ENCODE measurements at places on chromosomes 4 and X.

DNA sequence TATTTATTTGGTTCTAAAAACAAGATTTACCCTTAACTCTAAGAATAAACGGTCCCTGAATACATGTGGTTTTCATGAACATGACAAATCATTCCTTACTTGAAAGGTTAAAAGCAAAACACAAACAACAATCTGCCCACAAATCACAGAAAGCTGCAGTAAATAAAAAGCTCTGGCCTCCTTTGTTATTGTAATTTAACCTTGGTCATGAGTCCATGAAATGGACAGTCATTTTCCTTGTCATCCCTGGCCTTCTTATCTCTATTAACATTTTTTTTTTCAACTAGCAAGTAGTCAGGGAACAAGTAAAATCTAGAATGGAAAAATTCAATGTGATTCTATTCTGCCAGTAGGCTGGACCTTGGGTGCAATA is 92.7 kb downstream of the SCD5 start:
- no peak for DNase-seq

- no peak for DNase-seq
Observed at GRCh38 chrX:33855251-33855650, 276.9 kb downstream of the FAM47A start.

DNA sequence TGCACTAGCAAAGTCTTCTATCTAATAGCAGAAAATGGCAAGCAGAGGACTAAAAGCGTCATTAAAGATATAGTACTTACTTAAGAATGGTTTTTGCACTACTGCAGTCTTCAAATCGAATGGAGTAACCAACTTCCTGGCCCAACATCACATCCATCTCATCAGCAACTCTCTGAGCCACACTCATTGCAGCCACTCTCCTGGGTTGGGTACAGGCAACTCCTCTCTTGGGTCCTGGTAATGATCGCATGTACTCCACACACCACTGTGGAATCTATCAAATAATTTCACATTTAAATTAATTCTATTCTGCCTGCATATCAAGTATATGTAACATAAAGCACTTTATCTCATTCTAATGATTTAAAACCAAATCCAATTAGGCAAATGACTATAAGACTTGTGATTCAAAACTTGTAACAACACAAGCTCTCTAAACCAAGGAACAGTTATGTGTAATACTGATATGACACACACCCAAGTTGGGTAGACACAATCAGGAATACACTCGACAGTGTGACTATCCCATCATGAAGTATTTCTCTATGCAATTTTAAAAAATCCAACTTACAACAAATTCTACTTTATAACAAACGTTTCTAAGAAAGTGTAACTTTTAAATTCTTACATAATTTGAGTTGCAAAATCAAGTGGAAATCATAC is 13.6 kb downstream of the DHX15 start:
- DNase-seq, result no peak

GRCh38 chr4:97987019-97987648 is 156.1 kb downstream of the STPG2 start:
- no peak for DNase-seq

DNA sequence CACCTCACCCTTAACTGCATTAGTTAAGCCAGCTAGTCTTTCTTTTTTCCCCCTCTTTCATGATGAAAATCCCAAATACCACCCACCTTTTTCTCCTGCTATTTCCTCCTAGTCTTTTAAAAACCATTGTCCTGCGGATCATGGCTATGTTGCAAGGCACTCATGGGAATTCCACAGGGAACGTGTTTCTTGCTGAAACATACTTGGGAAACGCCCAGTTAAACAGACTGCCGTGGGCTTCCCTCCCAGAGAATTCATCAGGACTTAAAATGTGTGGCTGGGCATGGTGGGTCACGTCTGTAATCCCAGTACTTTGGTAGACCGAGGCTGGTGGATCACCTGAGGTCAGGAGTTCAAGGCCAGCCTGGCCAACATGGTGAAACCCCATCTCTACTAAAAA is 32.2 kb downstream of the XG start:
- no peak for DNase-seq

DNA sequence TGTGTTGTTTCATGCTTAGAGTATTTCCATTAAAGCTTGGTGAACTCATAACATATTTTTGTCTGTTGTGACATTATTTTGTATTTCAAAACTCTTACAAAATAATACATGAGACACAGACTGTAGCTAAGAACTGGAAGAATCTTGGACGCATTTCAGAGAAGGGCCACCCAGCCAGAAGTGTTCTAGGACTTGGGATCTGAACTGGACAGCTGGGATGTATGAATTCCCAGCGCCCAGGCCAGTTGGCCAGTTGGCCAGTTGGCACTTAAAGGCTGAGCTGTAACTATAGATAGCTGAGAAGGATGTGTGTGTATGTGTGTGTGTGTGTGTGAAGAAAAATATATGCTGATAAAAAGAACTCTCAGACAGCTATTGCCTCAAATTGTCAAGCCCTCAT is 193.4 kb upstream of the GPR101 start:
- DNase-seq, result no peak

DNA sequence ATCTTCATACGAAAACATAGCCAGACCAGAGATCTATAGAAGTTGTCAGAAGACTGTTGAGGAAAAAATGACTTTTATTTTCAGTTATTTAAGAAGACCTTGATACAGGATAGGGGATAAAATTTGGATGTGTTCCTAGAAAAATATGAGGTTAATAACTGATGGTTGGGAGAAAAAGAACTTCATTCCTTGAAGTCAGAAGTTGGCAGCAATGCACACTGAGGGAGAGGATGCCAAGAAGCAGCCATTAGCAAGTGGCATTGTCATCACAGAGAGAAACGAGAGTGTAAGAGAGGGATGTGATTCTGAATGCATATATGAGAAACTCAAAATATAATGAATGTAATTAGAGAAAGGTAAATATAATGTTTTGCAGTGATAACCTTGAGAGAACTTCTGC is 382.1 kb upstream of the EPHA5 start:
- DNase-seq, result no peak

DNA sequence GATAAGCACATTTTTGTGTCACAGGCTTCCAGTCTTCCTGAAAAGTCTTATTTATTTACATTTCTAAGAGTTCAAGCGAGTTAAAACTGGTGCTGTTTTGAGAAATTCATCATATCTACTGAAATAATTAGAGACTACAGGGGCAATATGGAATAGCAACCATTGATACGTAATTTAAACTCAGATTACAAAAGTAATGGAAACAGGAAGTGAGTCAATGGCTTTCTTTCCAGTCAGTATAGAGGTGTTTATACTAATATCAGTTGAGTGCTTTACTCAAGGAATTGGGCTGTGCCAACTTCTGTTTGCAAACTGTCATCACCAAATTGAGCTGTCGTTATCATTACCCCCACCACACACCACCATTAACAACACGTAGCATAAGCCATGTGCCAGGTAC is 222.7 kb downstream of the COL25A1 start:
- DNase-seq, result no peak

DNA sequence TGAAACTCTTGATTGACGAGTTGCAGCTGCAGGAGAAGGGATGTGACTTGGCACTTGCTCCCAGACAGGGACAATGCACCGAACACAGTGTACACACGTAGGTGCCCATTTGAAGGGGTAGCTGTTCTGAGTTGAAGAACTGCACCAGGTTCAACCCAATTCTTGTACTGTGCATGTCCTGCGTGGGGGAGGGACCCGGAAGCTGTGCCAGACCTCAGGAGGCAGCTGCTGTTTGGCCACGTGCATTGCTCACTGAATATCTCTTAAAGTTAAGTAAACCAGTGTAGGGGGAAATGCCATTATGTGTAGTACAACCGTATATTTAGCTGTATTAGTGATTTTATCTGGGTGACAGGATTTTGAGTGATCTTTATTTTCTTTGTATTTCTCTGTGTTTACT is 12.0 kb upstream of the RBBP7 start:
- no peak for DNase-seq

DNA sequence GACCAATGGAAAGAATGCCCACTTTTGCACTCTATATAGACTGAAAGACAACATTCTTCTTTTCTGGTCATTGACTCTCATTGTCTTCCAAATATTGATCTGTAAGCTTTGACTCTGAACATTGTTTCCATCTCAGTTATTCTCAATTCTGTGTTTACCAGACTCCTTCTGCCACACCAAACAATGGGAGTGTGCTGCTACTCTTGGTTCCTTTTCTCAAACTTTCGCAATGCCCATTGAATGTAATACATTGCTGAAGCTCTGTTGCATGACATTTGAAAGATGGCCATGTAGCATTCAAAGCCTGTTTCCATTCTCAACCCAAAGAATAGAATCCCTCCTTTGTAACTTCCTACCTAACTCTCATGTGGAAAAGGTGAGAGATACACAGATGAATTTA is 136.2 kb downstream of the BTC start:
- no peak for DNase-seq

GRCh38 chr4:53706422-53707032 is 115.2 kb upstream of the LNX1 start:
- DNase-seq, result peak; percentile 6

GRCh38 chr4:140252141-140252741 is 98.3 kb upstream of the MAML3 start:
- DNase-seq, result no peak

DNA sequence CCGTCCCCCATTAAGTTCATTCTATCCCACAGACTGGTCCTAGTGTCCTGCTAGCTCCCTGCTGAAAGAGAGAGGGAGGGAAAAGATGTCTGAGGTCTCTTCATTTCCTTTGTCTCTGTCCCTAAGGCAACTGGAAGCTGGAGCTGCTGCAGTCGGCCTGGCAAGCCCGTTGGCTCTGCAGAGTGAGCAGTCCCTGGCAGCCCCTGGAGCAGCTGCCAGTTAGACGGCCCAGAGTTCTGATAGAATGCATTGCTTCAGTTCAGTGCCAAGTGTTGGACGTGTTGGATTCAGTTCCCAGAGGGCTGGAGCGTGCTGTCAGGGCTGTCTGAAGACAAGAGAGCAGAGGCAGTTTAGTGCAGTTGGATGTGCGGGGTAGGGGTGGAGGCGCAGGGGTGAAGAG is 975 bp downstream of the KCNE5 start:
- DNase-seq, result no peak

DNA sequence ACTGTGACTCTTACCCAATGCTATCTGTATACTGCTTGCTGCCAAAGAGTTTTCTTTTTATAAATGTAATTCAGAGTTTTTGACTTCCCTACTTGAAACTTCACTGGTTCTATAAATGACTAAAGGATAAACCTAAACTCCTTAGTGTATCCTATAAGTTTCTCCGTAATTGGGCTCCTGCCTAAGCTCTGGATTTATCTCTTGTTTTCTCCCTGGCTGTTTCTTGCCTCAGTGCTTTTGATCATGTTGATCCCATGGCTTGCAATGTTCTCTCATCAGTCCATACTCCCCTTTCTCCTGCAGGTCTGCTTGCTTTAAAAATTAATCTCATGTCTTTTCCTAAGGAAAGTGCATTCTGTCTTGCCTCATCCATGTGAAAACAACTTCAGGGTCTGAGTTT is 1543.1 kb upstream of the IGFBP7 start:
- DNase-seq, result no peak

DNA sequence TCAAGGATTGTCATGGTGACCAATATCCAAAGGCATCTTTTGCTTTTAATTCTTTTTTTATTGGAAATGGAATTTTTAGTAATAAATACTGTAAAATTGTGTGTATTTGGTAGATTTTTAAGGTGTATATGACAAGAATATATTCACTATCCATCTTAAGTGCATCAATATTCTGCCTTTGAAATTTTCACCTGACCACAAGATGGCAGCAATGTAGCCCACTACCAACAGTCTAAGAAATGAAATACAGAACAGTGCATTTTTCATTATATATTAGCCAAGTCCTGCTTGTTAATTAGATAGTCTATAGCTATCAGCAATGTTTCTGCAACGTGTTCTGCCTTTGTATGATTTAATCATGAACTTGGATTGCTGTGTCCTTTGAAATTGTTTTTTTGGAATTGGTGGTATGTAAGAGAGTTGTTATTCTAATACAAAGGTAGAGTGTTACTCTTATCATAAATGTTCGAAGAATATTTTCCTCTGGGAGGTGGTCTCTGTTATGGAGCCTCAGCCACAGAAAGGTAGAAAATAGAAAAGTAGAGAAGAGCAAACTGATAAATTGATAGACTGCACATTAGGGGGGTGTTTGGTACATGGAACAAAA is 38.2 kb downstream of the HPGDS start:
- DNase-seq, result peak; percentile 33

GRCh38 chr4:42282081-42282901 is 115.0 kb upstream of the SHISA3 start:
- peak; percentile 36 for DNase-seq

- DNase-seq, result no peak
Observed at GRCh38 chr4:110795971-110796370, 173.1 kb upstream of the PITX2 start.

- DNase-seq, result no peak
Observed at GRCh38 chr4:184376923-184377322, 97.4 kb downstream of the IRF2 start.

DNA sequence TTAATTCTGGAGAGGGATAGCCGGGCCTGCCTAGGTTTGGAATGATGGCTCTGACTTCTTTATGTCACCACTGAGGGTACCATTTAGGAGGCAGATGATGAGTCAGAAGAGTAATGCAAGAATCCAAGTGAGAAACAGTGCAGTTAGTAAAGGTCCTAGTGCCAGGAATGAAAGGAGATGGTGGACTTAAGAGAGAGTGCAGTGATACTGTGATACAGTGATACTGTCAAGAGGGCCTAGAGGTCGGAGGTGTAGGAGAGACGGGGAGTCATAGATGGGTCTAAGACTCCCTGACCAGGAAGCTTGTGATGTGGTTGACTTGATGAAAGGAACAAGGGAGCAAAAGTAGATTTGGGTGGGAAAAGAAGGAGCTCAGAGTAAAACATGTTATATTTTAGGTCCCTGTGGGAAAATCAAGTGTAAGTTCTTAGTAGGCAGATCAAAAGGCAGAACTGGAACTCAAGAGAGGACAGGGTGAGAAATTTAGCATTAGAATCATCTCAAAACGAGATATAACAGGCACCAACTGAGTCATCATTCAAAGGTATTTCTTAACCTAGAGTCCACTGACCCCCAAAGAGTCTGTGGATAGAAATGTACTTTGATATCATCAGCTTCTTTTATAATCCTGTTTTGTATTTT is 85.0 kb downstream of the NFKB1 start:
- no peak for DNase-seq

DNA sequence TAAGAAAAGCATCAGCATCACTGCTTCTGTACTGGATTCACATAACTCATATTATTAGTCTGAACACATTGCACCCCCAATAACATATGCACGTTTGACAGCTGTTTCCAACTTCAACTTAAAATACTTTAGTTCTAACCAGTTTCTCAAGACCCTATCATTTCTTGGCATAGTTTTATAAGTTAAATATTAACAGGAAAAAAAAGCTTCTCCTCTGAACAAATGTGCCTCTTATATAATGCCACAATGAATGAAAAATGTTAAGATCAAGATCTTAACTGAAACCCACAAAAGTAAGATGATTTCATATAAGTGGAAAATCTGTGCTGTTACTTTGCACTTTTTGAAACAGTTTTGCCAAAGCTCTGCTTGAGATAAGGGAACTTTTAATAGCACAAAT is 652.8 kb upstream of the FAM241A start:
- DNase-seq, result no peak

Measured in CD4-positive, alpha-beta T cell treated with Interleukin-15 for 4 hours (primary cell).